ENCODE measurements at places on chromosomes 2 and 18.

DNA sequence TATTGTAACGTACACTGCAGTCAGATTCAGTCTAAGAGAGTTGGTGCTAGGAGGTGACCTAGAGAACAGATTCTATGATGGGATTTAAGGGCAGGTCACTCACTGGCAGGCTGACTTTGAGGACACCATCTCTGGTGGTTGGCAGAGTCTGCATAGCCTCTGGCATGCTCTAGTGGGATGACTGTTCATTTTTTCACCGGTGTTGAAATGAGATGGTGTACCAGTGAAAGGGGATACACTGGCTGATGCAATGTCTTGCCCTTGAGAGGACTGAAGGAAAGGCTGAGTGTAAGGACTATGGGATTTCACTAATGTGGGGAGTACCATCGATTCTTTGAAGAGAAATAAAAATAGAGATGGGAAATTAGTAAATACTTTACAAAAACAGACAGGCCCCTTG, 186.9 kb upstream of the PIEZO2 start:
- DNase-seq = no peak

DNA sequence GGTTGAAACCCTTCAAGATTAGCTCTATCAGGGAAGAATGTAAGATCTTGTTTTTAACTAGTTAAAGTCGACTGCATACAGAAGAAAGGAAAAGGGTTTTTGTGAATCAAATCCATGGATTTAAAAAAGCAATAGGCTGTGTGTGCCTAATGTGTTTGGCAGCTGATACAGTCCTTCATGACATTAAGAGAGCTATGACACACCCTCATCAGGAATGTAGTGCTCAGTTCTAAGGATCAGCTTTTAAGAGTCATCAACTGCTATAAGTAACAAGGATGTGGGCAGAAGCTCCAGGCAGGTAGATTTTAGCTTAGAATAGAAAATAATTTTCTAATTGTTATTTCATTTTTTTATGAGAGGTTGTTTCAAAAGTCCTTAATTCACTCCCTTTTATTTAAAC, 52.9 kb downstream of the PPP1R1C start:
- no peak for DNase-seq

GRCh38 chr2:33617989-33618388, 18.9 kb upstream of the FAM98A start:
- no peak for DNase-seq

DNA sequence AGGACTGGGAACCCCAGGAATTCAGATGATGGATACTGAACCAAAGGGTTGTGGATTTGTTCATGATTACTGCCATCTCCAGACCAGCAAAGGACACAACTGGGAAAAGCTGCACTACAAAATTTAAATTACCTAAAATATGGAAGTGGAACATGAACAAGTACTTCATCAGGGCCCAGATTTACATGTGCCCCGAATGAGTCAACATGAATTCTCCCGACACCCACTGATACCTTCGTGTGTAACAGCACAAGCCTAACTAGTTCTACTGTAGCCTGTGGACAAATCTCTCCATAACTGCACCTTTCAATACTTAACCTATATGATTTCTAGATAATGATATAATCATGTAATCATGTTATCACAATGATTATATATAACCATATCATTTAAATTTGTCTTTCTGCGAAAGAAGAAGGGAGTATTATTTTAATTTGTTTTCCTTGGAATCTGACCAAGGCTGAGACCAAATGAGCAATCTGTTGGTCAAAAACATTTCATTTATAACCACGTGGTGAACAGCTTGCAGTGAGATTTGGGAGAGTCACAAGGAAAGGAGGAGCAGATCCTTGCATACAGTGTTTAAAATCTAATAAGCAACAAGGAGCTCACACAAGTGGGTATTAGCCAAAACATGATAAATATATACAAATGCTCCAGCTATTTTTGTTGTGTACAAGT, 70.5 kb downstream of the CACNB4 start:
- no peak for DNase-seq

DNA sequence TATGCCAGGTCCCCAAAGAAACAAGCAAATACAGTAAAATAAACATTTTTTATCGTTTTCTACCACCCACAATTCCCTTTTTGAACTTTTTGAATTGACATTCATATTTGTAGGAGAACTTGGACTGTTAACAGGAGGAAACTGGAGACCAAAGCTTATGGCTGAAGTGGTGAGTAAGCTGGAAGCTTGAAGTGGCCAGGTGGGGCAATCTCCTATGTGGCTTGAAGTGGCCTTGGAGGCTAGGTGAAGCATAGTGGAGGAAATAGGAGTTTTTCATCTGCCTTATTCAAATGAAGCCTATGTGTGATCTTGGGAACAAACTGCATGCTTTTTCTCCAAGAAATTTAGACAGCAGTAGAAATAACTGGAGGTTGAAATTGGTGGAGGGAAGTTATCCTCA, 962.9 kb upstream of the FANCL start:
- no peak for DNase-seq

DNA sequence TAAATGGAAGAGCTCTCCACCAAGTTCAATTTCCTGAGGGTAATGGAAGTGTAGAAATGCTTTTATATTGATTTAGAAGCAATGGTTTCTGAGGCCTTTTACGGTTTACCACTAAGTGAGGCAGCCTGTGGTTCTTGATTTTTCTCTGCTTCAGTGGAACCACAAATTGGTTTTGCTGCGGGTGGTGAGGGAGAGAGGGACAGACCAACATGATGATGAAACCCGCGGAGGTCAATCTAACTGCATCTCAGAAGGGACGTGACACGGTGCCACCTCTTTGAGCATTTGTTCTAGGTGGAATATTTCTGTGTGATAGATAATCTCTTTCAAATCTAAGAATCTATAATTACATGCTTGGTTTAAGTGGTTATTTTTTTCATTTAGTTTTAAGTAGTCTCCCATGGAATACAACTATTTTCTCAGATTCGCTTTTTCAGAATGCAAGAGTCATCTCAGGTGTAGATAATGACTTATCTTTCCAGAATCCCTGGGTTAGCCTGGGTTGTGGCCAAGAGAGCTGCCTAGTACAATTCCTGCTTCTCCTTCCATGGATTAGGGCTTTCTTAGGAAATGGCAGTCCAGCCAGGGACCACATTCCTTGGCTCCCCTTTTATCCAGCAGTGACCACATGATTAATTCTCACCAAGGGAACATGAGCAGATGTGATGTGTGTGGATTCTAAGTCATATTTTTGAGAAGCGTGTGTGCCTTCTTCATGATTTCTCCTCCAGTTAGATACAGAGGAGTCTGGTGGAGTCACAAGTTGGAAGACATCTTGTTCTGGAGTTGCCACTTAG, 52.5 kb downstream of the KCNE4 start:
- no peak for DNase-seq

DNA sequence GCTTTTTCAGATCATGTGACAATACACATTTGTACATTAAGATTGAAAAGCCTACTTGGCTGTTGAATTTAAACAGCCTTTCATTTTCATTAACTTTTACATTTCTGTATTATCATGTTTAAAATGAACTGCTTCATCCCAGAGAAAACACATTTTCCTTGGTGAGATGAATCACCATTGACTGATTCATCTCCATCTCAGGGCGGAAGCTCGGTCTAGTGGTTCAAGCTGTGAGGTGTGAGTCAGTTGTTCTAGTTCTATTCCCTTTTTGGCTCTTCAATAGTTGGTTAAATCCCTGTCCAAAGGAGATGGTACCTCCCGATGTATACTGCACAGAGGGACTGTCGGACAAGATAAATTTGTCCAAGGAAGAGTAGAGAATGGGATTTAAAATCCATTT, 189.7 kb downstream of the ADCYAP1 start:
- no peak for DNase-seq

DNA sequence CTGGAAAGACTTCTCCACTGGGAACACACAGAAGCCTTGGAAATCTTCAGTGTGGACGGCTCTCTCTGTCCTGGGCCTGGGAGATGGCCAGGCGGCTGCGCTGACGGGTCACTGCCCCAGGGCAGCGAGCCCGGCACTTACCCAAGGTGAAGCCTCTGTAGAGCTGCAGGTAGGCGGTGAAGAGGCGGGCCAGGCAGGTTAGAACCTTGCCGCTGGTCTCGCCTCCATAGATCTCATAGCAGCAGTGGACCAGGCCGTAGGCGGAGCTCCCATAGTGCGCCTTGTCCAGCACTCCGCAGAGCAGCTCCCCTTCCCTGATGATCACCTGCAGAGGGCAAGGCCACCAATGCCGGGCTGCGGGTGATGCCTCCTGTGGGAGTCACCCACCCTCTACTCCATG, 53.0 kb downstream of the POLR1A start:
- no peak for DNase-seq

GRCh38 chr2:215370112-215370965, 58.5 kb downstream of the ATIC start:
- no peak for DNase-seq

DNA sequence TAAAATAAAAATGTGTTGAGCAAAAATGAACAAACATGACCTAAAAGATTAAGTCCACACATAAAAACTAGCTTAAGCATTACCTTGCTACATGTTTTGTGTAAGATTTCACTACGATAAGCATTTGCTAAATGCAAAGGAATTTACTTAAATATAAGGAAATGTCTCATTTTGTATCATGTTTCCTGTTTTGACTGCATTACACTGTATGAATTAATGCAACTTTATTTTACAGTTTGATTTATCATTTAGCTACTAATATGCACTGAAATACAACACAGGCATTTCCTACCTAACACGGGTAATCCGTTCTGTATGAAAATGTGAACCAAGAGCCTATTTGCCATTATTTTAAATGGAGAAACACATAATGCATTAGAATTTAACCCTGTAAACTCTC, 1076.5 kb upstream of the DDX18 start:
- no peak for DNase-seq

DNA sequence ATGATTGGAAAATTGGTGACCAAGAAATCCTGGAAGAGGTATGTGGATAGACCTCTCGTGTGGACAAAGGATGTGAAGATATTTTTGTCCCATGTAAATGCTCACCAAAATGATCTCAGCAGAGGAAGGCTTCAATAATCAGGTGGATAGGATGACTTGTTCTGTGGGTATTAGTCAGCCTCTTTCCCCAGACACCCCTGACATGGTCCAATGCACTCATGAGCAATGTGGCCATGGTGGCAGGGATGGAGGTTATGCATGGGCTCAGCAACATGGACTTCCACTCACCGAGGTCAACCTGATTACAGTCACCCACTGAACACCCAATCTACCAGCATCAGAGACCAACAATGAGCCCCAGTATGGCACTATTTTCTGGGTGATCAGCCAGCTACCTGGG, 20.2 kb downstream of the CHRNA1 start:
- no peak for DNase-seq

Data from activated naive CD4-positive, alpha-beta T cell treated with anti-CD3 and anti-CD28 coated beads, Interleukin-2, amount 50 U/mL, for 16 hours (primary cell).